Right renal cortex interstitium (tissue), 3 donors: ENCODE measurements at places on chromosomes 5 and 9.

- no peak for DNase-seq
These were observed 7.7 kb upstream of the TMEM267 start for GRCh38 chr5:43491326-43491725.

GRCh38 chr5:122770477-122770876, 4.4 kb upstream of the SNX2 start:
- no peak for DNase-seq

- DNase-seq, result no peak
These were observed 339.5 kb upstream of the RFX3 start for GRCh38 chr9:3865141-3865772.

- DNase-seq, result no peak
These were observed 10.4 kb upstream of the PPP2CA start for GRCh38 chr5:134236318-134236717.

DNA sequence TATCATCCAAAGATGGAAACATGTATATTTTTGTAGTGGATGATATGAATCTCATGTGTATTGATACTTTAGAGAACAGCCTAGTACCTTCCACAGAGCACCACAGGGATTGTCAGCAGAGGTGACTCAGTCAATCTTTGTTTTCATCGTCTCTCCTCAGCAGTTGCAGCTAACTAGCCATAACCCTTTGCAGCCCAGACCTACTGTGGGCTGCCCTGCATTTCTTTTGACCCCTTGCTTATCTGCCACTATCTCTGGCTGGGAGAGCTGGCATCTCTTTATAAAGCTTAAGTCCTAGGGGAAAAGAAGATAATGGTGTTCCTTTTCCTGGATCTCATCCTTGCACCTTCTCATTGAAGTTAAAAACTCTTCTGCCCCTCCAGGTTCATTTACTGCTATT, 28.7 kb downstream of the HMGCR start:
- no peak for DNase-seq

DNA sequence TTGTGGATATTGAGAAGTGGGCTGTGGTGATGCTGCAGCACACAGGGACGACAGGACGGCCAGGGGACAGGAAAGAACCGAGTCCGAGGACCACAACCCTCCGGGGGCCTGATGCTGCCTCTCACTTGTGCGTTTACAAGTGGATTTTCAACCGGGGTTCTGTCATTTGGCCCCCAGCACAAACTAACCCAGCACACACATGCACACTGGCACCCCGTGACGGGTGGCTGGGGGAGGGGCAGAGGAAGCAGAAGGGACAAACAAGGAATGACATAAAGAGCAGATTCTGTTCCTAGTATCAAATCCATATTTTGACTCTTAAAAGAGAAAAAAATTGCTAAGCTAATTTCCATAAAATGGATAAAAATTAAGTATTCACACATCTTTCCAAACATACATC, 18.3 kb upstream of the ZFYVE16 start:
- DNase-seq, result no peak

GRCh38 chr5:96297867-96298266, 135.2 kb downstream of the PCSK1 start:
- DNase-seq, result no peak

- DNase-seq, result no peak
These were observed 240.0 kb downstream of the SMARCA2 start for GRCh38 chr9:2255128-2255527.

GRCh38 chr9:76798527-76798926, 34.3 kb downstream of the PCA3 start:
- DNase-seq, result no peak

GRCh38 chr9:131658377-131659129, 81.3 kb downstream of the RAPGEF1 start:
- DNase-seq, result no peak

DNA sequence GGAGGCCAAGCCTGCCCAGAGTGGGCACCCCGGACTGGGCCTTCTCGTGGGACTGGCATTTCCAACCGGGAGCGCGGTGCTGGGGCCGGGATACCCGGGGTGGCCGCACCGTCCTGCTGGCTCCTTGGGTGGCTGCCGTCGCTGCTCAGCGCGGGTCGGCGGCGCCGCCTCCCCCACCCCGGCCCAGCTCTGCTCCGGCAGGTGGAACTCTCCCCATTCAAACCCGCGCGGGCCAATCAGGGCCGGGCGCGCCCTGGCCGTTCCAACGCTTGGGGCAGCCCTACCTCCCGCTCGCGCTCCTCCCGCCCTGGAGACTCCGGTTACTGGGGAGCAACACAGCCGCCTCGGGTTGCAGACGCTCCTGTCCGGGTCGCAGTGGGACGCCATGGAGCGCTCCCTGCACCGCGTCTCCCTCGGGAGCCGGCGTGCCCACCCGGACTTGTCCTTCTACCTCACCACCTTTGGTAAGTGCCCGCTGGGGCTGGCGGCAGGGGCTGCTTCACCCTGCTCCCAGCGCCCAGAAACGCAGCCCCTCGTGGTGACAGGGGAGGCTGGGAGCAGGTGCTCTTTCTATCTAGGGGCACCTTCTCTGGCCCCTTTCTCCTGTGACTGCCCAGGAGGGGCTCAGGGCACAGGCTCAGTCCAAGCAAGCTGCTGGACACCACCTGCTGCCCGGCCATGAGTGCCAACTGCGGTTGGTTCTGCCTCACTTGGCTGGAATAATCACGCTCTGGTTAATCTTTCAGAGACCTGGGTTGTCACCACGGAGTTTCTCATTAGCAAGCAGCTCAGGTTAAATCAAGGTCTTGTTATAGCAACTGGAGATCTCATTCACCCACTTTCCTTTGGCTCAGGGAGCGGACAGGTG, at the start of gene RGS3:
Gene RGS3, plus strand, starts transcription at position 310 of the 868 bp plus-strand sequence. Its CDS starts 76 bp downstream, at position 386.
- DNase-seq, result no peak

- DNase-seq, result no peak
These were observed 39.4 kb downstream of the LURAP1L start for GRCh38 chr9:12813960-12814876.

DNA sequence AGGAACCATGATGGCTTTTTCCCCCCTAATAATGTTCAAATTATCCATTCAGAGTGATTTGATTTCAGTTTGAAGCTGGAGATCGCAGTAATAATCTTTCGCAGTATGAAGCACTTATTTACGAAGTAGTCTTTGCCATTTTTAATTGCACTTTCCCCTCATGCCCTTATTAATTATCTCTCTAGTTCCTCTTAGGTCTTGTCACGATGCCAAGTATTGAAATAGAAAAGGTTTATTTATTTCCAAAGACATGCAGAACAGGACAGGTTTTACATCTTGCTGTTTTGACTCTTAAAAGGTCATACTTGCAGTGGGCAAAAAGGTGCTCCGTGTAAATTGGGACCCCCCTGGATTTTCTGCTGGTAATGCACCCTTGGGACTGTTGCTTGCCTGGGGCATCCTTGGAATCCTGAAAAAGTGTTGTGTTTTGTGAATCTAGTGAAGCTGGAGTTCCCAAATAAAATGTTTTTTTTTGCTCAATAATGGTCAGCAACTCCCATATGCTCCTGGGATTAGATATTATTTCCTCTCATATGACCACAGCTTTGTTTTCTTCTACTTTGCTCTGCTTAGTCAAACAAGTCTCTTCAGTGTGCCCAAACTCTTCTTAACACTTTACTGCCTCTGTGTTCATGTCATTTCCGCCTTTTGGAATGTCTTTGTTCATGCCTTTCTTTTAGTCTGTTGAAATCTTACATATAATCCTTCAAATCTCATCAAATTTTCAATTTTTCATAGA, 278.3 kb downstream of the TMEM38B start:
- DNase-seq, result no peak

DNA sequence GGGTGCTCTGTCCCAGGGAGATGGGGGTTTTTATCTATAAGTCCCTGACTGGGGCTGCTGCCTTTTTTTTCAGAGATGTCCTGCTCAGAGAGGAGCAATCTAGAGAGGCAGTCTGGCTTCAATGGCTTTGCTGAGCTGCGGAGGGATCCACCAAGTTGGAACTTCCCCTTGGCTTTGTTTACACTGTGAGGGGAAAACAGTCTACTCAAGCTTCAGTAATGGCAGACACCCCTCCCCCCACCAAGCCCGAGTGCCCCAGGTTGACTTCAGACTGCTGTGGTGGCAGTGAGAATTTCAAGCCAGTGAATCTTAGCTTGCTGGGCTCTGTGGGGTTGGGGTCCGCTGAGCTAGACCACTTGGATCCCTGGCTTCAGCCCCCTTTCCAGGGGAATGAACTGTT, 375.8 kb downstream of the RAB3C start:
- DNase-seq, result no peak

DNA sequence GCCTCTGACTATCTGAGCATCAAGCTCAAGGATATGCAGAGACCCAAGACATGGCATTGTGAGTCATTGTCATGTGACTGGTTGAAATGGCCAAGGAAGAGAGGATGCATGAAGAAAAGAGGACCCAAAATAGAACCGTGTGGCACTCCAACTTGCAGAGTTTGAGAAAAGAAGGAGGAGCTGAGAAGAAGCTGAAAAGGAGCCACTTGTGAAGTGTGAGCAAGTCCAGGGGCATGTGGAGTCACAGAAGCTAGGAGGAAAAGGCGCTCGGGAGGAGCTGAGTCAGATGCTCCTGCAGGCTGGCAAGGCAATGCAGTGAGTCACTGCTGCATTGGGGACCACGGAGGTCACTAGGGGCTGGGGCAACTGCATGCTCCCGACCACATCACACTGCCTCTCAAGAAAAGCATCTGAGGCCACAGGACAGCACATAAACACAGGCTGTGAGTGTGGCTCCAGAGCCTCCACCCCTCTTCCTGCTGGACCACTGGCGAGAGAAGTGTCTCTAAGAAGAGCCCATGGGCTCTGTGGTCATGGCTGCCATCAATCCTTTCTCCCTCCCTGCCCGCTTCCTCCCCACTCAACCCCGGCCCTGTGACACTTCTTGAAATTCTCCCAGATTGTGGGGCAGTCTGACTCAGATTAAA, 197.6 kb downstream of the DRD1 start:
- DNase-seq, result no peak

GRCh38 chr5:143004361-143005145, 234.4 kb downstream of the ARHGAP26 start:
- DNase-seq, result no peak

GRCh38 chr9:136348691-136349090, 14.9 kb downstream of the DNLZ start:
- no peak for DNase-seq
